ENCODE measurements at places on chromosomes 5 and 9.

DNA sequence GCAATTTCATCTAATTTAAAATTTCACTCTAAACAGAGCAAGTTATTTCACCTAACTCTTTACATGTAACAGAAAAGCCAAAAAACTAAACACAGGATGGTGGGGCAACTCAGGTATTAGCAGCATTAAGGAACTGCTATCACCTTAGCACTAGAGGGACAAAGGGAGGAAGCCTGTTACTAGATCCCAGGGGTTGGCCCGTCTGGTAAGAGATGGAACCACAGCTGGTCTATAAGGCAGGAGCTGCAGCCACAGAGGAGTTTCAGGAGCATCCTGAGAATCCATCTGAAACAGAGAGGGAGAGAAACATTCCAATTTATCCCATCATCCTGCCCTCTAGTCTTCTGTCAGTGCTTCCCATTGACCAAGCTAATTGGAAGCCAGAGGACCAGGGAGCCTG lies 300.3 kb downstream of the MRPS30 start:
- DNase-seq: no peak

DNA sequence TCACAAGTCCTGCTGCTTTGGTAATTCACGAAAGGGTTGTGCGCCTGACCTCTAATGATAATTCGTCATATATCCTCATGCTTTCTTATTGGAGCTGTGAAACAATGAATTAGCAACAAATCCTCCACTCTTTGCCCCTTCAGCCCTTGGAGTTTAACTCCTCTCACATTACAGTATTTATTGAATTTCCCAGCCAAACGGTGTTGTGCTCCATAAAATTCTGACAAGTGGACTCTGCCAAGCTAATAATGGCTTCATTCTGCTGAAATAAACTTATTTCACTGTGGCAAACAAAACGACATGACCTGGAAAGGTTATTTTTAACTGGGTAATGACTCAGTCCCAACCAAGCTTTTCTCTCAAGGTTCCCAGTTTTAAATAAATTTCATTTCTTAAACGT lies 984.4 kb upstream of the DMAC1 start:
- DNase-seq: no peak

DNA sequence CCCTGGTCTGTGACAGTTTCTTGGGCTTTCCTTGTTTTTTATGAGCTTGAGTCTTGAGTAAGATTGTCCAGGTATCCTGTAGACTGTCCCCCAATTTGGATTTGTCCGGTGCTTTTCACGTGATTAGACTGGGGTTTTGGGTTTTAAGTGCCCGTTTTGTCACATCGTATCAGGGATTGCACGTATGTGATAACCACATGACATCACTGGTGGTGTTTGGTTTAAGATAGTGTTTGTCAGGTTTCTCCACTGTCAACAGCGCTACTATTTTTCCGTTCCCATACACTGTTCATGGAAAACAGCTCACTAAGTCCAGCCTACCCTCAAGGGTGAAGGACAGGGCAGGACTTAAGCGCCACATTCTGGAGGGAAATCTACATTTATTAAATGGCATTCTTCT lies 39.7 kb downstream of the LMNB1 start:
- DNase-seq: no peak

GRCh38 chr5:123482258-123482657 lies 29.7 kb upstream of the CSNK1G3 start:
- no peak for DNase-seq

DNA sequence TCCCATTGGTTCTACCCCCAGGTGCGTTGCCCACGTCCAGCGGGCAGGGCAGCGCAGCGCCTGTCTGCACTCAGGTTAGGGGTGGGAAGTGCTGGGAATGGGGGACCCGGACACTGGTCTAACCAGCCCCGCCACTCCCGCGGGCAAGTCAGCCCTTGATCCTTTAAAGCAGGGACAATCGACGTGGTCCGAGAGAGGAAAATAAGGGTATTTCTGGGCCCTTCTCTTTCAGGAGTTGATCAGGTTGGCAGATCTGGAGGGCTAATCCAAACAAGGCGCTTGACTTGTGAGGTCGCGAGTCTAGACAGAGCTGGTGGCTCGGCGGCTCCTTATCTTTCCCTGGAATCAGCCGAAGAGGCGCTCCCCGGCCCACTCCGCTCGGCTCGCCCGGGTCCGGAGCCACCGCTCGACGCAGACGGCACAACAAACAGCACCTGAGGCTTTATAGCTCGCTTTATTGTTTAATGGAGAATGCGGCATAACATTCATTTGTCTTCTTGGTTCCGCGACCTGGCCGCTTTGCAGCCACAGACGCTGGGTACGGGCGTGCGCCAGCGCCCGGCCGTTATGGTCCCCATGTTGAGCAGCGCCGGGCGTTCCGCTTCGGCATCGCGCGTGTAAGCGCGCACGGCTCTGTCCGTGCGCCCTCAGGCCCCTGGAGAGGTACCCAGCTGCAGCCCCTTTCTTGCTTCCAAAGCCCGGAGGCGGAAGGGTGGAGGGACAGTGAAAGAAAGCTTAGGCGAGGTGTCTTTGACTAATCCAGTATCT lies 15.8 kb downstream of the ISL1 start:
- DNase-seq: no peak

- no peak for DNase-seq
These were observed 10.8 kb upstream of the SLC6A18 start for GRCh38 chr5:1214163-1214935.

- DNase-seq: no peak
These were observed 79.0 kb downstream of the AK8 start for GRCh38 chr9:132798817-132799790.

- no peak for DNase-seq
These were observed 48.0 kb upstream of the POU5F2 start for GRCh38 chr5:93789173-93790067.

- no peak for DNase-seq
These were observed 81.8 kb upstream of the MAMDC2 start for GRCh38 chr9:69961843-69962242.

DNA sequence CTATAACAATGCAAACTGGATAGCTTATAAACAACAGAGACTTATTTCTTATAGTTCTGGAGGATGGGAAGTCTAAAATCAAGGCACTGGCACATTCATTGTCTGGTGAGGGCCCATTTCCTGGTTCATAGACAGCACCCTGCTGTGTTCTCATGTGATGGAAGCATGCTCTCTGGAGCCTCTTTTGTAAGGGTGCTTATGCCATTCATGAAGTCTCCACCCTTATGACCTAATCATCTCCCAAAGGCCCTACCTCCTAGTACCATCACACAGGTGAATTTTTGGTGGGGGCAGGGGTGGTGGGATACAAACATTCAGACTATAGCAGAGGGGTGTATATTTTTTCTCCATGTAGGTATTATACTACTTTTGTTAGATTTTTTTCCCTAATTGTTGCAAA lies 92.4 kb downstream of the UNC13B start:
- no peak for DNase-seq

- DNase-seq: no peak
These were observed 8.5 kb upstream of the ACSL6 start for GRCh38 chr5:132019857-132020555.

DNA sequence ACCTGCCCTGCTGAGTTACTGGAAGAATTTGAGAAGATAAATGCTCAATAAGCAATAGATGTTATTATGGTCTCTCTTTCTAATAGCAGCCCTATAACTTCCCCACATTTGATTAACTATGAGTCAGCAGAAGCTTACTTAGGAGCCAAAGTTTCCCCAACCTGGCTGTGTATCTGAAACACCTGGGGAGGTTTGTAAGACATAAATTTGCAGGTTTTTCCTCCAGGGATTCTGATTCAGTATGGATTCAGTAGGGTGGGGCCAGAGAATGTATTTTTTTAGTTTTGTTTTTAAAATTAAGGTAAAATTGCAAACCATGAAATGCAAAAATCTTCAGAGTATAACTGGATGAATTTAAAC lies 44.9 kb upstream of the GNPDA1 start:
- no peak for DNase-seq

DNA sequence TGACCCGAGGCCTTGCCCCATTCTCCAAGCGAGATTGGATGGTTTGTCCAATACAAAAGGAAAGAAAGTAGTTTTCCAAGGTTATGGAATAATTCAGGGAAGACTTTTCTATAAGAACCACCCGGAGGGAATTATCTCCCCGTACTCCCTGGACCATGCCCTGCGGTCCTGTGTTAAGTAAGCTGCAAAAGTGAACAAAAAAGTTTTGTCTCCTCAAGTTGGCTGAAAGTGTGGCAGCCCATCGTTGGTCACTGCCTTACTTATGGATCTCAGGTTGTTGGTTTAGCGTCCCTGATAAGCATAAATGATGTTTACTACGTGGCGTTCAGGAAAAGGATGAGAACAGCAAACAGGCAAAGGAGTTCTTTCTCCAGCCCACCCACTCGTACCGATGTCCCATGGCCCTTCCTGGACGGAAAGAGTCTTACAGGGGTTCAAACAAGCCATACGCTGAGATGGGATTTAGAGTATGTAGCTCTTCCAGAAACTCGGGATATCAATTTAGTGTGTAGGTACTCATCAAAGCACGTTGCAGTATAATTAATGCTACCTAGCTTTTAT lies 413 bp upstream of the AUH start:
- DNase-seq: no peak

DNA sequence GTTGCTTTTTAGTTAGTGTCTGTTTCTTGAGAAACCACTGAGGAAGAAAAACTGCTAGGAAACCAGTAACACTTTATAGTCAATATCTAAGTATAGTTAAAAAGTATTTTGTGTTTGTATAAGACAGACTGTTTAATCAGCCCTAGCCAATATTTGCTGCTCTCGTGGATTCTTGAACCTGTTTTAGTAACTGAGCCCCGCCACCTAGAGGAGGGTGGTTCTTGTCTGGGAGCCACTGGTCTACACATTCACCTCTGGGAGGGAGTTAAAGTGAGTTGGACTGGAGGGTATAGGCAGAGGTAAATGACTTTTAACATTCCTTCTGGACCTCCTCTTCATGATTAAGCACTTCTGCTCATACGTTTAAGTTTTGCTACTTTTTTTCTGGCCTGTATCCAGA lies 117.2 kb downstream of the SPATA31D1 start:
- no peak for DNase-seq

GRCh38 chr5:1516615-1517601 lies 6.9 kb downstream of the LPCAT1 start:
- peak; percentile 23 for DNase-seq

DNA sequence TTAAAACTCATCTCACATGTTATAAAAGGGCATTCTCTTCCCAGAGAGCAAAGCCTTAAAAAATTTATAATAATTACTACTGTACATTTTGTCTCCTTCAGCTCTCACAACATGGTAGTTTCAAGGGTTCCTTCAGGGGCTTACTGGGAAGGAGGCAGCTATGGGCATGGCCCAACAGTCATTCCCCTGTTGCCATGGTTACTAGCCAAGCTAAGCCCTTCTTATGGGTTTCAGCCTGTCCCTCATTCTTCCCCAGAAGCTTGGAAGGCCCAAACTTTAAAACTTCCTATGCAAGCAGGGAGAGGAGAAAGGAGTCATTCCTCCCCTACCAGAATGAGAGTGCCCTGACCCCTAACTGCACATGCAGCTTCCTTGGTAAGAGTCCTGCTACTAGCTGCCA lies 82.2 kb upstream of the CNTLN start:
- no peak for DNase-seq

GRCh38 chr5:36215910-36216309 lies 25.8 kb downstream of the NADK2 start:
- no peak for DNase-seq

DNA sequence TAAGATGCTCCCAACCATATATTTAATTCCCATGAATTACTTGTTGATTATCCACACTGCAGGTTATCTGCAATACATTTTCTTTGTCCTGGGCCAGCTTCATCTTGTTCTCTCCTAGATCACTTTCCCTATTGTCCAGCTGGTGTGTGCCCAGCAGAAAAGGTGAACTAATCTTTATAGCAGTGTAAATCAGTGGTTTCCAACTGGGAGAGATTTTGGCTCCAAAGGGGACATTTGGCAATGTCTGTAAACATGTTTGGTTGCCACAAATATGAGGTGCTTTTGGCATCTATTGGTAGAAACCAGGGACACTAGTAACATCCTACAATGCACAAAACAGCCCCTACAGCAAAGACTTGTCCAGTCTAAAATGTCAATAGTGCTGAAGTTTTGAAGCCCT lies 20.1 kb upstream of the ERBIN start:
- no peak for DNase-seq

- no peak for DNase-seq
These were observed 91.8 kb downstream of the UBE2R2 start for GRCh38 chr9:33908749-33909148.

- DNase-seq: no peak
These were observed 168.3 kb downstream of the LPAR1 start for GRCh38 chr9:110869931-110870330.

DNA sequence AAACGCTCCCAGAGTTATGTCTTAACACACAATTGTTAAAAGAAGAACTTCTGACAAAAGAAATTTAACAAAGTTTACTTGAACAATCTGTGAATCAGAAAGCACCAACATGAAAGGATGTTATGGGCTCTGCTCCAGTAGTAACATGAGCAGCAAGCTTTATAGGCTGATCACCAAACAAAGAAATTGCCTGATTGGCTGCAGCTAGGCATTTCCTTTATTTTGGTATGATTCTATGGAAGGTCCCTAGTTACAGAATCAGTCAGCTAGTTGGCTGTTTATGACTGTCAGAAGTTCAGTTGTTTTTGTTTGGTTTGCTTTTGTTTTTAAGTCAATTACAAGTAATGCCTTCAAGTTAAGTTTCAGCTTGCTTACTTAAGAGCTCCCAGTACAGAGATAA lies 102.4 kb upstream of the SMC2 start:
- DNase-seq: no peak

- no peak for DNase-seq
These were observed 37.4 kb downstream of the CAMK4 start for GRCh38 chr5:111261610-111262009.

GRCh38 chr5:1255081-1255561 lies 29.9 kb downstream of the SLC6A18 start:
- DNase-seq: no peak

DNA sequence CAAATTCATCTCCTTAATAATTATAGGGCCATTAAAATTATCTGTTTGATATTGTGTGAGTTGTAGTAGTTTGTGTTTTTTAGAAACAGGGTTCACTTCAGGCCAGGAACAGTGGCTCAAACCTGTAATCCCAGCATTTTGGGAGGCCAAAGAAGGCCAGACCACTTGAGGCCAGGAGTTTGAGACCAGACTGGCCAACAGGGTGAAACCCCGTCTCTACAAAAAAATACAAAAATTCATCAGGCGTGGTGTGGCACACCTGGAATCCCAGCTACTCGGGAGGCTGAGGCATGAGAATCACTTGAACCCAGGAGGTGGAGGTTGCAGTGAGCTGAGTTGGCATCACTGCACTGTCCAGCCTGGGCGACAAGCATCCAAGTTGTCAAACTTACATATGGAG lies 57.0 kb downstream of the IARS1 start:
- DNase-seq: no peak

- no peak for DNase-seq
These were observed 49.0 kb downstream of the SGCD start for GRCh38 chr5:156375895-156376495.

DNA sequence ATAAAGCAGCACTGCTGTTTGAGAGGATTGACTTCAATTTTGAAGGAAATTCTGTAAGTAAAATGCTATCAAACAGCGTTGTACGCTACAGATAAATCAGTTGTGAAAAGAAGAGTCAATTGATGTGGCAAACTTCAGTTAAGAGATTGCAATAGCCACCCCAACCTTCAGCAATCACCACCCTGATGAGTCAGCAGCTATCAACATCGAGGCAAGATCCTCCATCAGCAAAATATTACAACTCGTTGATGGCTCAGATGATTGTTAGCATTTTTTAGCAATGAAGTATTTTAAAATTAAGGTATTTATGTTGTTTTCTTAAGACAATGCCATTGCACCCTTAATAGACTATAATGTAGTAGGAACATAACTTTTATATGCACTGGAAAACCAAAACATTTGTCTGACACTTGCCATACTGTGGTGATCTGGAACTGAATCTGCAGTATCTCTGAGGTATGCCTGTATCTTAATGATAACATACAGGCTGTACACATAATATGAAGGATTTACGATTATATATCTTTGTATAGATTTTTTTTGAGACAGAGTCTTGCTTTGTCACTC lies 47.5 kb downstream of the VPS13A start:
- DNase-seq: no peak
